ENCODE measurements at places on chromosomes 7 and 10.

GRCh38 chr7:3461923-3462322 is 160.9 kb downstream of the SDK1 start:
- no peak overlapping the region for H3K4me3 ChIP-seq
- DNase-seq, result no peak
- no peaks in the 10 kb centered on the region for H3K4me1 ChIP-seq
- H3K27me3 ChIP-seq, result no peaks in the 10 kb centered on the region
- H3K27ac ChIP-seq, result no peak overlapping the region

GRCh38 chr10:15738270-15738925 is 18.7 kb upstream of the ITGA8 start:
- no peak for DNase-seq
- no peak overlapping the region for H3K27ac ChIP-seq
- H3K27me3 ChIP-seq, result no peaks in the 10 kb centered on the region
- H3K4me3 ChIP-seq, result no peak overlapping the region

DNA sequence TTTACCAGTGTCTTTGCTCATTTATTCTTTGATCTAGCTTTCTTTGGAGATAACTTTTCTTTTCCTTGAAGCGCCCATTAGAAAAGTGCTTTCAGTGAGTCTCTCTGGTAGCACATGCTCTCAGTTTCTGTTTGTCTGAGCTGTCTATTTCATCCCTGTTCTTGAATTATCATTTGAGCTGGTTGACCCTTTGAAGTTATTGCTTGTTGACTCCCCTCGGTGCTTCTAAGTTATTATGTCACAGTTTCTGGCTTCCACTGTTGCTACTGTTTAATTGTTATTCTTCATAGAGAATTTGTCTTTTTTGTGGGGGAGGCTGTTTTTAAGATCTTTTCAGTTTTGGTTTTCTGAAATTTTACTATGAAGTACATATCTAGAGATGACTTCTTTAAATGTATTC is 11.4 kb upstream of the PRF1 start:
- H3K4me3 ChIP-seq, result no peak overlapping the region
- peaks cover 6% of the 10 kb centered on the region for H3K4me1 ChIP-seq

DNA sequence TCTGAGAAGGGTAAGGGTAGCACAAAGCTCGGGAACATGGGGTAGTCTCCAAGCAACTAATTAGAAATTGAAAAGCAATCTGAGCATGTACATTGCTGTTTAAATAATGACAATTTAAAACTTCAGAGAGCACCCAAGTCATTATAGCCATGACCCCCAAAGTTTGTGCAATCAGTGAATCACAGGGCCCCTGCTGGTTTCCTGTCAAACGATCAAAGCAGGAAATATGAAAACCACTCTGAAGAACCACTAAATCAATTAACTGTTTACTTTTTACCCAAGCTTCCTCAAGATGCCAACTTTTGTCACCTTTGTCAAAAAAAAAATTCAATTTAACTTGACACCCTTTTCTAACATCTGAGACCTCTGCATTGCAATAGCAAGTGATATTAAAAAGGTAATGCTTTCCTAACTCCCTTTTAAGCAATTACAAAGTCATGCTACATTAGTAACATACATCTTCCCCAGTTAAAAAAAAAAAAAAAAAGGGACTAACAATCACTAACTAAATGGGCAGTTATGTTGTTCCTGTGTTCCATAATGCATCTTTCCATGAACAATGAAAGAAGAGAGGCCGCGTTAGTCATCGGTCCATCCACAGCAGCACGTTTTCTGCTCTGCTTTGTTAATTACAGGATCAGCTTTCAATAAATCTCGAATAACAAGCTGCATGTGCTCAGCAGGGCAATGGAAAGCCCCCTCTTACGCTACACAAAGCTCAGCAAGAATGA is 80.6 kb downstream of the ETV1 start:
- no peaks in the 10 kb centered on the region for H3K36me3 ChIP-seq
- H3K27me3 ChIP-seq, result no peaks in the 10 kb centered on the region
- H3K27ac ChIP-seq, result no peak overlapping the region
- H3K4me3 ChIP-seq, result no peak overlapping the region

DNA sequence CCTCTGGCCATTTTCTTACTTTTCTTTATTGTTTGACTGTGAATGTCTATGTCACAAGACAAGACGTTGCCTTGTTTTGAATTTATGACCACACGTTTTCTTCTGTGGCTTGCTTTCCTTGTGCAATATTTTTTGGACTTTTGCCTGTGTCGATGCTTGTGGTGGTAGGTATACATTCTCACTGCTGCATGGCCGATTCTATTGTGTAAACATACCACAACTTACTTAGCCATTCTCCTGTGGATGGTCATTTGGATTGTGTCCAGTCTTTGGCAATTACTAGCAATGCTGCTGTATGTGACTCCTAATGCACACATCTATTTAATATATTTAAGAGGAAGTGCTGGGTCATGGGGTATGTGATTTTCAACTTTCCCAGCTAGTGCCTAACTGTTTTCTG is 18.0 kb upstream of the DLG5 start:
- no peaks in the 10 kb centered on the region for H3K36me3 ChIP-seq
- no peaks in the 10 kb centered on the region for H3K4me1 ChIP-seq
- DNase-seq, result no peak
- peaks cover 15% of the 10 kb centered on the region for H3K27me3 ChIP-seq

GRCh38 chr7:94431619-94432280 is 37.1 kb downstream of the COL1A2 start:
- no peak overlapping the region for H3K4me3 ChIP-seq
- H3K27me3 ChIP-seq, result no peaks in the 10 kb centered on the region
- H3K36me3 ChIP-seq, result peaks cover 14% of the 10 kb centered on the region
- H3K27ac ChIP-seq, result no peak overlapping the region
- DNase-seq, result no peak
- H3K4me1 ChIP-seq, result no peaks in the 10 kb centered on the region

DNA sequence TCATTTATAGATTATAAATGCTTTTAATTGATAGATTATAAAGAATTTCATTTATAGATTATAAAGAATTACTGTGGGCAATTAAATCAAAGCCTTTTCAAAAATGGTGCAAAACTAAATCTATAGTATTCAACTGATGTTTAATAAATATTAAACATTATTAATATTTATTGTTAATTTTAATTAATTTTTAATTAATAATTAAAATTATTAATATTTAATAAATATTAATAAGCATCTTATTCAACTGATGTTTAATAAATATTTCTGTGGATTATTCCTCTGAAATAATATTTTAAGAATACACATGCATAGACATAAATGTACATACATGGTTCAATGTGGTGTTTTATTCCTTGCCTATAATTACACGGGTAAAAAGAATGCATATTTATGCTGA is 346.8 kb downstream of the PCDH15 start:
- H3K4me1 ChIP-seq, result no peaks in the 10 kb centered on the region
- no peaks in the 10 kb centered on the region for H3K36me3 ChIP-seq
- no peak overlapping the region for H3K27ac ChIP-seq
- DNase-seq, result no peak
- H3K4me3 ChIP-seq, result no peak overlapping the region

- no peak overlapping the region for H3K4me3 ChIP-seq
- DNase-seq, result no peak
- no peaks in the 10 kb centered on the region for H3K36me3 ChIP-seq
- H3K27me3 ChIP-seq, result no peaks in the 10 kb centered on the region
- H3K27ac ChIP-seq, result no peak overlapping the region
- H3K4me1 ChIP-seq, result no peaks in the 10 kb centered on the region
Measured at GRCh38 chr7:39554583-39555165, 11.5 kb upstream of the YAE1 start.

DNA sequence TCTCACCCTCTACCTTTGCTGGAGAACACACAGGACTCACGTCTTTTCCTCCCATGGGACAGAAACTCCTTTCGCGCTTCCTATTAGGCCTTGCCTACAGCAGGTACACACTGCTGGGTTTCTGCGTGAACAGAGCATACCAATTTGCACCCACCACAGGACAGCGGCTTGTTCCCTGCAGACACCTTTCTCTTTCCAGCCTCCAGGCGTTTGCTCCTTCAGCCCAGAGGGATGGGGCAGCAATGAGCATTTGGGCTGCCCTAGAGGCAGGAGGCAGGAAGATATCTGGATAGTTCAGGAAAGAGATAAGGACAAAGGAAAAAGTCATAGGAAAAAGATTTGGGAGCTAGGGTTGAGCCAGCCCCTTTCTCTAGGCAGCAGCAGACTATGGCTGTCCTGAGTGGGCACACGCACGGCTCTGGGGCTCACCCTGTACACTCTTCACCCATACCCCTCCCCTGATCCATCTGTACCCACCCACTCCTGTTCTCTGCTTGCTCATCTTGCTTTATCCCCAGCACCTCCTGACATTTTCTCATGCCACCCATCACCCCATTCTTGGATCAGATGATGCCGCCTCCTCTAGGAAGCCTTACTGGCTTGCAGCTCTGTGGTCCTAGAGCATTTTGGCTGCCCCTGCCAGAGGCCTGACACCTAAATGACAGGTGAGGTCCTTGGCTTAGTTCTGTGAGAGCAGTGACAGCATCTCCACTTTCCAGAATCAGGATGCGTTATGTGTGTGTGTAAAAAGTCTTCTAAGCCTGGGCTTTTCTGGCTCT is 40.7 kb upstream of the SPDYE3 start:
- H3K27ac ChIP-seq, result no peak overlapping the region
- DNase-seq, result no peak
- H3K4me3 ChIP-seq, result no peak overlapping the region
- no peaks in the 10 kb centered on the region for H3K27me3 ChIP-seq
- no peaks in the 10 kb centered on the region for H3K36me3 ChIP-seq
- H3K4me1 ChIP-seq, result peaks cover 4% of the 10 kb centered on the region

DNA sequence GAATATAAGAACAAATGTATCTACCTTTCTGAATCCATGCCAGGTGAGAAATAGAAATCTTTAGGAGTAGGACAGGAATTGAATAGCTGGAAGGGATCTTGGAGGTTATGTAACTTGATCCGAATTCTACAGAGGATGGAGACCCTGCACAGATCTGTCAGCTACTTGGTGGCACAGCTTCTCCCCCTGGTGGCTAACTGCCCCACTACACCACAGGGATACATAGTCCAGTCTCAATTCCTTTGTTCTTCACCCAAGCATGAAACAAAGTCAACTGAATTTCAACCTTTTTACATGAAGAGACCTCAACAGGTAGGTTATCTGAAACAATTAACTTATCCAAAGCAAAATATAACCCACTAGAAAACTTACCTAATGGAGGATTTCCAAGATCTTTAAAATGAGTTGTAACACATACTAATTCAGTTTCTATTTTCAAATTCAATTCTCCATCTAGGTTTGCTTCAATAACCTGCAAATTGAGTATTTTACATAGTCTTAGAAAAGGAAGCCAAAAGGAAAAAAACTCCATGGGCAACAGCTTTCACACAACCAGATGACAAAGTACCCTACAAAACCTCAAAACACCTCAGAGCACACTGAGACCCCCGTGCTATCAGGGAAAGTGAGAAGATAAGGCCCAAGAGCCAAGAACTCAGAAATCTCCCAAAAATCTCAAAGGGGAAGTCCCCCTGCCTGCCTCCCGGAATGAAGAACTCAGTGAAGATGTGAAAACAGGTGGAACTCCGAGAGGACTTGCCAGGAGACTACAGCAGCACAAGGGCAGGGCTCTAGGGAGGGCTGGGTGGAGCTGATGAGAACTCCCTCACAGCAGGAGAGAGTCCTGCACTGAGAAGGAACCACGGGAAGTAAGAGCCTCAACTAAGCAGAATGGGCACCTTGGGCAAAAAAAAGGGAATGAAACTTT is 10.3 kb downstream of the HUS1 start:
- H3K27me3 ChIP-seq, result no peaks in the 10 kb centered on the region
- DNase-seq, result no peak
- H3K4me1 ChIP-seq, result peaks cover 18% of the 10 kb centered on the region
- H3K4me3 ChIP-seq, result no peak overlapping the region
- peak overlapping the region; percentile 77 for H3K27ac ChIP-seq

GRCh38 chr7:135936497-135937217 is 40.5 kb downstream of the MTPN start:
- H3K4me1 ChIP-seq, result peaks cover 20% of the 10 kb centered on the region
- H3K4me3 ChIP-seq, result no peak overlapping the region
- no peak for DNase-seq
- peaks cover 12% of the 10 kb centered on the region for H3K36me3 ChIP-seq

GRCh38 chr10:78069151-78069550 is 35.5 kb downstream of the RPS24 start:
- DNase-seq, result peak; percentile 56
- no peaks in the 10 kb centered on the region for H3K36me3 ChIP-seq
- H3K27ac ChIP-seq, result no peak overlapping the region
- no peaks in the 10 kb centered on the region for H3K4me1 ChIP-seq
- no peak overlapping the region for H3K4me3 ChIP-seq

DNA sequence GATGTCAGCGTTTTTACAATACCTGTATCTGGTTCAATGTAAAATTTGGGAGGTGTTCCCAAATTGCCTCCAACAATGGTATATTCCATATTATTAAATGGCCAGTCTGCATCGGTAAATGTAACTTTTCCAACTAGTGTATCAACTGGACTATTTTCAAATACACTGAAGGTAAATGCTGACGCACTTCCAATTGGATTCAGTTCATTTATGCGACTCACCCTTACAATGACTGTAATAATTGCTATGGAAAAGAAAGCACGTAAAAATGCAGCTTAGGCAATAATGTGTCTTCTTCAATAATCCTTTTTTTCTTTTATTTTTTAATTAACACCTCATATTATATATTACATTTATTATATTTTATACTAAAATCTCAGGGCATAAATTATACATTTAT is 209.1 kb downstream of the HGF start:
- H3K27ac ChIP-seq, result no peak overlapping the region
- no peak for DNase-seq
- H3K36me3 ChIP-seq, result no peaks in the 10 kb centered on the region
- no peak overlapping the region for H3K4me3 ChIP-seq
- no peaks in the 10 kb centered on the region for H3K27me3 ChIP-seq
- H3K4me1 ChIP-seq, result no peaks in the 10 kb centered on the region

DNA sequence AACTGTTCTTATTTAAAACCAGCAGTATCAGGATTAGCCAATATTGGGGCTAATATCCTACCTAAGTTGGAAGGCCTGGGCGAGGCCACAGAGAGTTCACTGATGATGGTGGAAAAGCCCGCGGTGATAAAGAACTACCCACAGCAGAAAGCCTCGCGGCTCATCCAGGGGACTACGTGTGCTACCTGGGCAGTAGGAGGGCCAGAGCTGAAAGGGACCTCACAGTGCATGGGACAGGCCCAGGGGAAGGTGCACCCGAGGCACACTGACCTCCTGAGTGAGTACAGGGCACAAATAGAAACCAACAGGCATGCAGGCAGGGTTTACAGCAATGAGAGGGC is 1.4 kb downstream of the WDR86 start:
- H3K4me3 ChIP-seq, result peak overlapping the region; percentile 49
- H3K36me3 ChIP-seq, result no peaks in the 10 kb centered on the region
- peaks cover 25% of the 10 kb centered on the region for H3K27me3 ChIP-seq
- DNase-seq, result no peak
- peaks cover 81% of the 10 kb centered on the region for H3K4me1 ChIP-seq

- peaks cover 84% of the 10 kb centered on the region for H3K36me3 ChIP-seq
- H3K4me3 ChIP-seq, result no peak overlapping the region
- DNase-seq, result peak; percentile 59
- H3K4me1 ChIP-seq, result no peaks in the 10 kb centered on the region
- no peaks in the 10 kb centered on the region for H3K27me3 ChIP-seq
Measured at GRCh38 chr7:47346377-47346914, 235.5 kb downstream of the TNS3 start.
